Foreskin fibroblast (primary cell): ENCODE measurements at places on chromosomes 2 and 18.

DNA sequence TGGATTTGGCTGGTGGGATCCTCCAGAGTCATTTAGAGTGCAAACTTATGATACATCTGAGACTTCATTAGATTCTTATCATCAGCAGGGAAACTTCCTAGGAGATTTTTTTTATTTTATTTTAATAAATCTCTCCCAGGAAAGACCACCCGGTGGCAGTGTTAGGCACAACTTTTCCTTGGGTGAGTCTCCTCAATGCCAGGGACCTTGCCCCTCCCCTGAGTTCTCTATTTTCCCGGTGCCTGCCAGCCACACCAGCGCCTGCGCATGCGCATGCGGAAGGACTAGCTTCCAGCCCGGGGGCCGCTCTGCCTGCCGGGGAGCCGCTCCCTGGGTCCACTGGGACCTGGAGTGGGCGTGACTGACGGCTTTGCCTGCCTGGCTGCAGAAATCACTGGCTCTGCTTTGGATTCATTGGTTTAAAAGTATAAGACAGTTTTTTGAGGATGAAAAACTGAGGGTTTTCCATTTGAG lies 86.6 kb downstream of the TMEM182 start:
- DNase-seq = no peak

GRCh38 chr2:236632295-236633218 lies 62.9 kb downstream of the ACKR3 start:
- DNase-seq = no peak

- DNase-seq = no peak
Measured at GRCh38 chr2:144484201-144484948, 35.5 kb downstream of the ZEB2 start.

- DNase-seq = peak; percentile 88
Measured at GRCh38 chr2:168545439-168546082, 89.5 kb downstream of the CERS6 start.

- peak; percentile 39 for DNase-seq
Measured at GRCh38 chr2:105576440-105577241, 168.1 kb upstream of the NCK2 start.

GRCh38 chr2:241582328-241582727 lies 23.8 kb downstream of the BOK start:
- DNase-seq = no peak

DNA sequence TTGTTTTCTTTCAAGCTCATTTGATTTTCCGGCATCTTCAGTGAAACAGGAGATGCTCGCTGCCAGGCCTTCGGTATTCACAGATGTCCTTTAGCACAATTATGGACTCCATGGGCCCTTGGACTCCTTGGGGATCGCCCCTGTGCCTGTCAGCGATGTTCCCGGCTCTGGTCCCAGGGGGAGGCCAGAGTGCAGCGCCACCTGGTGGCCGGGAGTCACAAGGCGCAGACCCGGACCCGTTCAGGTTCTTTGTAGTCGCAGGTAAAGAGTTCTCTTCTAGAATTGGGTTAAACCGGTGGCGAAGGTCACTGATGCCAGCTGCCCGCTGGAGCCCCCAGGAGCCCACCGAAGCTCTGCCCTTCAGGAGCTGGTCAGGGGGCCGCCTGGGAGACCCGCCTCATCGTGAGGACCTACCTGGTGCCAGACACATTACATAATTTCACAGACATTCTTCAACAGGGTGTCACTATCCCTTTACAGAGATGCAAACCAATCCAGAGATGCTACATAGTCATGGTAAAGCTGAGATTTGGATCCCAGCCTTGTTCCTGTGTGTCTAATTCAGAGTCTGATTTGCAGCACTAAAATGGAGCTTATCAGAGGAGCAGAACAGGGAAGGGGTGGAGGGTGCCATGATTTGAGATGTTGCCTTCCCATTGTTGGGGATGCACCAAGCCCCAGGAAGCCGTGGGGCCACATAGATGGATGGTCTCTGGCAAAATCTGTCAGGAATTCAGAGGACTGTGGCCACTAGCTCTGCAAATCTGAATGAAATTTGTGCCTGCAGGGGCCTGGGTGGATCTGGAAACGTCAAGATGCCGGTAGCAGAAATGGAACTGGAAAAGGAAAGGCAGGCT lies 6.0 kb upstream of the INPP5D start:
- peak; percentile 21 for DNase-seq

GRCh38 chr2:155727187-155727895 lies 605.2 kb downstream of the NR4A2 start:
- DNase-seq = no peak

DNA sequence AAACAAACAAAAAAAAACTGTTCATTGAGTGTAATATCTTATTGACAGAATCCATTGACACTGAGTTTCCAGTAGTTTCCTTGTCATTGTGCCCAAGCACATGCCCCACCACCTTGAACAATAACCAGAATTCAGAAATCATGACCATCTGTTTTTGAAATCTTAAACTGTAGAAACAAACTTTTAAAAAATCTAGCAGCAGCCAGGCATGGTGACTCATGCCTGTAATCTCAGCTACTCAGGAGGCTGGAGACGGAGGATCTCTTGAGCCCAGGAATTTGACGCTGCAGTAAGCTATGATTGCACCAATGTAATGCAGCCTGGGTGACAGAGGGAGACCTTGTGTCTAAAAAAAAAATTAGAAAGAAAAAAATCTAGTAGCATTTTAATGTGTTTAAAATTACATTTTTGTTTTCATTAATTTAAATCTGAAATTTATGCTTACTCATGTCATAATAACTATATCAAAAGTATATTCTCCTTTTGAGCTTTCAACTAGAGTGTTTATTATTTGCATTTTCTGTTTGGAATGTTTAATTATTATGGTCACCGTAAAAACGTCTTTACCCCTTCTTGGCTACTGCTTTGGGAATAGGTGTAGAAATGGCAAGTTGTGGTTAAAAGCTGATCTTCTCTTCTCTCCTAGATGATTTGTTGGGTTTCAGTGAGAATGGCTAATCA lies 25.2 kb upstream of the STON1 start:
- DNase-seq = peak; percentile 65

GRCh38 chr2:133855526-133855925 lies 287.3 kb upstream of the NCKAP5 start:
- no peak for DNase-seq

DNA sequence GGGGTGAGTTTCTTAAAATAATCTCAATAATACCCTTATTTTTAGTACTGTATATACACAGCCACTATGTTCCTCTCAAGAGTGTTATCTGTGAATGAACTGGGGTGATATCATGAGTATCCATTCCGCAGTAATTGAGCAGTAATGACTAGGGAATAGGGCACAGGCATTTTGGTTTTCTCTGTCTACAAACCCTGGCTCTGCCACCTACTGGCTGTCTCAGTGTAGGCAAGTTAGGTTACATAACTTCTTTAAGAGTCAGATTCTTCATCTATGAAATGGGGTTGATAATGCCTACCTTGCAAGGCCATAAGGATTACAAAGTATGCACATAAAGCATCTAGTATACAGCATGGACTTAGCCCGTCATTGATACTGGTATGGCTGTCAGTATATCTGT lies 555.8 kb downstream of the NRXN1 start:
- DNase-seq = no peak

GRCh38 chr2:10184421-10184820 lies 61.9 kb downstream of the RRM2 start:
- no peak for DNase-seq

GRCh38 chr2:134718023-134718816 lies 580 bp downstream of the TMEM163 start:
- peak; percentile 23 for DNase-seq

DNA sequence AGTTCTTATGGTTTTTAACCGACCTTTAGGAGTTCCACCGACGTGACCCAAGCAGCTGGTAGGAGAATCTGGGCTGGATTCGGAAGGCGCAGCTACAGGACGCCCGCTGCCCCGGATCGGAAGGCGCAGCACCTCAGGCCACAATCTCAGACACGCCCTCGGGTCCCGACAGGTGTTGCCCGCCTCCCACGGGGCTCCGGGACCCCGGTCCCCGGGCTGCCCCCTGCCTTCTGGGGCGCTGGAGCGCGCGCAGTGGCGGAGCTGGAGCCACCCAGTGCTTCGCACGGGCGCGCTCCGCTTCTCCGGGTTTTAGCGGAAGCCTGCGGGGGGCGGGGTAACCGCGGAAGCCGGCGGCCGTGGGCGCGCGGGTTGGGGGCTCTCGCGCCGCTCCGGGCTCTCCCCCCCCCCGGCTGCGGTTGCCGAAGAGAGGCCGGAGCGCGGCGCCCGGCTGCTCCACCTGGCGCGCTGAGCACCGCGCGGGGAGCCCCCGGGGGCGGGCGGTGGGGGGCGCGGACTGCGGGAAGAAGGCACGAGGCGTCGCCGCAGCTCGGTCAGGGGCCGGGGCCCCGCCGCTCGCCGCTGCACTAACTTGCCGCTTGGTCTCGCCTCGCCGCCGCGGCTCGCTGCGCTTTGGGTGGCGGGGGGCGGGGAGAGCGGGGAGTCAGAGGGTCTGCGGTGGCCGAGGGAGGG lies 718.8 kb downstream of the DPP10 start:
- DNase-seq = no peak
